NCI-H446 (cell line): ENCODE measurements at places on chromosomes 3 and 15.

- DNase-seq: no peak
These were observed 67.1 kb upstream of the CHD2 start for GRCh38 chr15:92833106-92833433.

DNA sequence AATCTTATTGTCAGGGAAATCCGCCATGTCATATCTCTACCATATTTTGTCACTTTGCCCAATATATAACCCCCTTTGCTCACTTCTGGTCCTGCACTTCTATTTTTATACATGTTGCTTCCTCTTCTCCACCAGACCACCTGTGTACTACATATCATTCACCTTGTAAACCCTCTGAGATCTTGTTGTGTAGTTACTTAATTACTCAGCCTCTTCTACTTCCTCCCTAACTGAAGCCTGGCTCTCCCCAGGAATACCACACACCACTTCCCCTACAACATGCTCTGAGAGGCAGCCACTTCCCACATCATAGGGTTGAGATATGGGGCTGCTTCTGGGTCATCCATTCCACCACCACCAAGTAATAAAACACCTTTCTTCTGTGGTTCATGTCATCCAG, 10.0 kb downstream of the HEXA start:
- DNase-seq: no peak

- no peak for DNase-seq
These were observed 4.6 kb downstream of the OR5H15 start for GRCh38 chr3:98171071-98171470.

GRCh38 chr15:80778964-80779657, at the start of gene CEMIP:
Gene CEMIP, plus strand, starts transcription at chr15:80779370. Its CDS starts 94,510 bp downstream, at chr15:80873880.
- DNase-seq: peak; percentile 50

GRCh38 chr15:48898446-48898845, 20.5 kb downstream of the EID1 start:
- no peak for DNase-seq

DNA sequence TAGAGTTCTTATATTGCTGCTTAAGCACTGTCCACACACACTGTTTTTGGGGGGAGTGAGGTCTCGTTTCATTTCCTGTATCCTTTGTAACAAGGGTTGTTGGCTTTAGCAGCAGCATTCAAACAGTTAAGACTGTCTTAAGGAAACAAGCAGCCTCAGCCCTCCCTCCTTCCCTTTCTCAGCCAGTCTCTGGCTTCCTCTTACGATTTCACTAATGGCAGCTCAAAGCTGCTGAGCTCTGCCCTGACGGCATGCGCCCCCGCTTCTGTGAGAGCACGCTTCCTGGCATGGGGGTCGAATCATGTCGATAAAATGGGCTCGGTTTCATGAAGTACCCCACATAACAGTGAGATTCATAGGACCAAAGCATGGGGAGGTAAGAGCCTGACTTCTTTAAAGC, 105.0 kb downstream of the KLHL25 start:
- no peak for DNase-seq

GRCh38 chr3:11845651-11846050, 1.0 kb downstream of the TAMM41 start:
- no peak for DNase-seq

- no peak for DNase-seq
These were observed 70.6 kb upstream of the STT3B start for GRCh38 chr3:31462050-31462569.

- no peak for DNase-seq
These were observed 13.9 kb downstream of the TMEM45A start for GRCh38 chr3:100506355-100506754.

DNA sequence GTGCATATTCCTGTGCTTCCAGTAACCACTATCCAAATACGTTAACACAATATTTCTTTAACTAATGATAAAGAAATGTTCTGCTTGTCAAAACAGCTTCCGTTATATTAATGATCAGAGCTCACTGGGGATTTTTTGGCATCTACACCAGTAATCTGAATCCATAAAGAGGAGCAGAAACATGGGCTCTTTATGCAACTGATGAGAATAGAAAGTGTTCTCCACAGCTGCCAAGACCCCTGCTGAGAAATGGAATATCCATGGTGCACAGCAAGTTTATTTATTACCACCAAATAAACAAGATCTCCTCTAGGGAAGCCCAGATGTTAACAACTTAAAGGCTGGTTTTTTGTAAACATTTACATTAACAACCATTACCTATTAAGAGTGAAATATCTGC, 54.5 kb downstream of the ALDH1A2 start:
- no peak for DNase-seq

DNA sequence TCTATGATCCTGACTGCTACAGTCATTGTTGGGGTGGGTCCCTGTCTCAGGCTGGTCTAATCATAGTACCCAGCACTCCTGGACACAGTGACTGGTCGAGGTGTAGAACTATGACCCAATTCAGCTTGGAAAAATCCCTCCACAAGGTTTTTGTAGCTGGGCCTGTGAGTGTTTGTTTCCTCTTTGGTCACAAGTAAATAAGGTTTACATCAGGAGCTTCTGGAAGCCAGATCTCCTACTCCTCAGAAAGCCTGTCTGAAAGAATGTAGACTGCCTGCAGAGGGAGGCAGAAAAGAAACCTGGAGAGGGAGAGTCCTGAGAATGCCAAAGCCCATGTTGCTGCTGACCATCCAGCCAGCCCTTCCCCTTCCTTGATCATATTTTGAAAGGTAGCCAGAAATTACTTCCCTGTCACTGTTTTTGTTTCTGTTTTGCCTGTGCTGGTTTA, 123.2 kb downstream of the RAP2B start:
- DNase-seq: no peak

DNA sequence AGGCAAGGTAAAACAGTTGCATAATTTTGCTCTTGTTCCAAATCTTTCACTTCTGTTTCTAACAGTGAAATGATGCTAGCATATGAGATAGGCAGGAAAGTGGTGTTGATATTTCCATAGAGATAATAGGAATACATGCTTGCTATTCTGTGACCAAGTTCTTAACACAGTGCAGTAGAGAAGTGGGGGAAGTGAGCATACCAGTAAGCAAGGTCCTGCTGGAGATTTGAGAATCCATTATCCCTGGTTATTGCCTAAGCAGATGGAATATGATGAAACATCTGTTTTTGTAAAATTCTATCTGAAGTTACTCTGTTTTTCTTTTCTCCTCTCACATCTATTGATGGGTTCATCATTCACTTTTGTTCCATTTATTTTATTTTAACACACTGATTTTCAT, 28.7 kb downstream of the USP8 start:
- DNase-seq: no peak

GRCh38 chr15:75153565-75154276, 48.0 kb upstream of the C15orf39 start:
- no peak for DNase-seq

- DNase-seq: no peak
These were observed 1.3 kb downstream of the OCA2 start for GRCh38 chr15:28097656-28098359.

DNA sequence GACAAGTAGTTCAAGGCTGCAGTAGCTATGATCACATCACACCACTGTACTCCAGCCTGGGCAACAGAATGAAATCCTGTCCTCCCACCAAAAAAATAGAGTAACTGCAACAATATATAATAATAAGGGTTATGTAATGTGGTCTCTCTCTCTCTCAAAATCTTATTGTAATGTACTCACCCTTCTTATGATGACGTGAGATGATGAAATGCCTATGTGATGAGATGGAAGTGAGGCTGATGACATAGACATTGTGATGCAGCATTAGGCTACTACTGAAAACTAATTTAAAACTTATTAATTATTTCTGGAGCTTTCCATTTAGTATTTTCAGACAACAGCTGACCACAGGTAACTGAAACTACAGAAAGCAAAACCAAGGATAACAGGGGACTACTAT, 27.4 kb downstream of the TASOR start:
- no peak for DNase-seq

DNA sequence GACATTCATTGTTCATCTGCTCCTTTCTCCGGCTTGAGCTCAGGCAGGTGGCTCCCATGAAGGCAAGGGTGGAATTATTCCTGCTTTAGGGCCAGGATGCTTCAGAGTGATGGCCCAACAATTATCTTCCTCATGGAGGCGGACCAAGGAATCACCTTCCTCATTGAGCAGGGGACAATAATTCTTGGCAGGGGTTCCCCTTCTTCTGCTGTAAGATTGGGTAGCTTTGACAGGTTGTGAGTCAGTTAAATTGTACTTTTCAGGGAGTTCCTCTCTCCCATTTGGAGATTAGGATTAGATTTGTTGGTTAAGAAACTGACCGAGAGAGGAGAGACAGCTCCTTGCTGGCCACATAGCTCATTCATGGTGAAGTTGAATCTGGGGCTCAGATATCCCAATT, 31.4 kb upstream of the CD47 start:
- no peak for DNase-seq

- DNase-seq: no peak
These were observed 655 bp upstream of the TMOD3 start for GRCh38 chr15:51828621-51829375.

- DNase-seq: no peak
These were observed 81.0 kb upstream of the HES1 start for GRCh38 chr3:194054961-194055360.

DNA sequence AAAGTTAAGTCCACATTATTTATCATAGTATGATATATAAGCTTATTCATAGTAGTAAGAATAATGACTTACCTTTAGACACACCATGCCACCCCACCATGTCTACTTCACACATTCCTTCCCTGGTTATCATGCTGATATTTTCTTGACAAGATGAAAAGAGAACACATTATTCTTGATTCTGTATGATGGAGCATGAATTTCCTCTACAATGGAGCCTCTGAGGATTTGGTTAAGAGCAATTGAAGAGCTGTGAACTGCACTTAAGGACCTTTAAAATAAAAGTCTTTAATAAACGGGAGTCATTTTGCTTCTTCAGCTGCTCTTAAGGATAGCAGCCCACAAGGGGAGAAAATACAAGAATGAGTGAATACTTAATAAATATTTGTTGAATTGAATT, 226.7 kb downstream of the CADM2 start:
- no peak for DNase-seq

DNA sequence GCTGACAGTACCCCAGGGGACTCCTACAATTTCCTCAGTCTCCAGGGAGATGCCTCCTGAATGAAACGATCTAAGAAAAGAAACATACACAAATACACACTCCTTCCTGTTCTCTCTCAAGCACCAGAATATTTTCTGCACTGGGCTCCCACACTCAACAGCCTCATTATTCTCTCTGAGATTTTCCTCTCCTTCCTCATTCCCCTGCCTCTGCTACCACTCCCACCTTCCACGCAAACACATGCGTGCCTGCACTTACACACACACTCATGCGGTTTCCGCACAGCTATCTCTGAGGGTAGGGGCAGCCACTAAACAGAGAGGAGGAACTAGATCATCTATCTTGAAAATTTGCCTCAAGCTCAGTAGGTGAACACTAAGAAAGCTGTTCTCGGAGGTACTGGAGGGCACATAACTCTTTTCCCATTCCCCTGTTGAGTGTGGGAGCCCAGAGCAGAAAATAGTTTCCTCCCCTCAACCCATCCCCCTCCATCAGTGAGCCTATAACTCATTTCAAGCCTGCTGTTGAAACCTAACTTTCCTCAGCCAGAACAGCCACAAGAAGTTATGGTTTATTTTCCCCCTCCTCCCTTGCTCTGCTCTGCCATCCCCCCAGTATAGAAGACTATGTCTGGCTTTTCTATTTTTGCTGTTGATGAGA, 30.5 kb upstream of the TIPARP start:
- no peak for DNase-seq
